ENCODE measurements at places on chromosomes 7 and 10.

DNA sequence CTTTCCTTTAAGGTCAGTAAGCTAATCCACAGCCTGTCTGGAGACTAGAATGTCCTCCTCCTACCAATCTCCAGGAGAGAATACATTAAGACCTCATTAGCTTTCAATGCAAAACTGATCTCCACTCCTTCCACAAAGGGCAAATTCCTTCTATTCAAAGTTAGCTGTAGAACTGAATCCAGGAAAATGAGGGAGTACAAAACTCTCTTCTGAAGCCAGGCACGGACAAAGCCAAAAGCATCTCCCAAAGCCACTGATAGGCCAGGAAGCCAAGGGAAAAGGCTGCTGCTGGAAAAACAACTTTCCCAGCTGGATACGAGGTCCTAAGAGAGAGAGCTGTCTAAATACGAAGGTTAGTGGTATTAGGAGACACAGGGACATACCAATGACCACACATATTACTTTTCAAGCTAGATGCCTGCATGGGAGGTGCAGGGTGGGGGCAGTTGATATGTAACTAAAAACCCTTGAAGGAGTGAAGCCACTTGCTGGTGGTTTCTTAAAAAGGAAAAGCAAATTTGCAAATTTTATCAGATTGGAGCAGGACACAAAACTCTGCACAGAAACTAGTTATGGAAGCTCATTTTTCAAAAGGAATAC, 43.6 kb downstream of the MKX start:
- no peak for DNase-seq

DNA sequence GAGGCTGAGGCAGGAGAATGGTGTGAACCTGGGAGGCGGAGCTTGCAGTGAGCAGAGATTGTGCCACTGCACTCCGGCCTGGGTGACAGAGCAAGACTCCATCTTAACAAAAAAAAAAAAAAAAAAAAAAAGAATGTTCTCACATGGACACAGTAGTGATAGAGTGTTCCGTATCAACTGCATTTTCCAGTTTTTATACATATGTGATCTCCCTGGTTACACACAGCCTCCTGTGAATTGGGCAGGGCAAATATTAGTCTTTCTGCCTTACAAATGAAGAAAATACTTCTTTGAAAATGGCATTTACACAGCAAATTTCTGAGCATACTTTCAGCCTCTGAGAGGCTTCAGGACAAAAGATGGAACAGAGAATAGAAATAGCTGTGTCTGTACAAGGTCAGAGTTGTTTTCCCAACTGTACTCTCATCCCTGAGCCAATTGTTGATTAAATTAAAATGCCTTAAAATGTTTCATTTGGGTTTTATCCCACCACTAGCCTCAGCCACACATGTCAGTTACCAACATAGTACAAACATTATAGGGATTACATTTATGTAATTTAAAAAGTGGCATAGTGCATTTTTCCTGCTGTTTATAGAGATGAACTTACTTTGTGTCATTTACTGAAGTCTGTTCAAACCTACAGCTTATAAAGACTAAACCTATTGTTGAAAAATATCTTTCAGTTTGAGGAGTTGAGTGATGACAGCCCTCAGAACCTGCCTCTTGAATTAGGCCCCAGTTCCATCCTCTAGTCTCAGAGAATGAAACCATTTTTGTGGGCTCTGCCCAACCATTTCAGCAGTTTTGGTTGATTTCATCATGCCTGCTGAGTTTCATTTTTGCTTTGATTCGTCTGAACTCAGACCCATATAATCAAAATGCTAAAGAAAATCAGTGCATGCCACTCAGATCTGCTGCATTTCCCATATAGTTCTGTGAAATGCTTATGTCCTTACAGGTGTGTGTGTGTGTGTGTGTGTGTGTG, 609.4 kb upstream of the C7orf33 start:
- DNase-seq = no peak

GRCh38 chr10:29648983-29649268, 14.2 kb upstream of the SVIL start:
- DNase-seq = no peak

GRCh38 chr7:3128857-3129490, 85.3 kb upstream of the CARD11 start:
- DNase-seq = no peak

DNA sequence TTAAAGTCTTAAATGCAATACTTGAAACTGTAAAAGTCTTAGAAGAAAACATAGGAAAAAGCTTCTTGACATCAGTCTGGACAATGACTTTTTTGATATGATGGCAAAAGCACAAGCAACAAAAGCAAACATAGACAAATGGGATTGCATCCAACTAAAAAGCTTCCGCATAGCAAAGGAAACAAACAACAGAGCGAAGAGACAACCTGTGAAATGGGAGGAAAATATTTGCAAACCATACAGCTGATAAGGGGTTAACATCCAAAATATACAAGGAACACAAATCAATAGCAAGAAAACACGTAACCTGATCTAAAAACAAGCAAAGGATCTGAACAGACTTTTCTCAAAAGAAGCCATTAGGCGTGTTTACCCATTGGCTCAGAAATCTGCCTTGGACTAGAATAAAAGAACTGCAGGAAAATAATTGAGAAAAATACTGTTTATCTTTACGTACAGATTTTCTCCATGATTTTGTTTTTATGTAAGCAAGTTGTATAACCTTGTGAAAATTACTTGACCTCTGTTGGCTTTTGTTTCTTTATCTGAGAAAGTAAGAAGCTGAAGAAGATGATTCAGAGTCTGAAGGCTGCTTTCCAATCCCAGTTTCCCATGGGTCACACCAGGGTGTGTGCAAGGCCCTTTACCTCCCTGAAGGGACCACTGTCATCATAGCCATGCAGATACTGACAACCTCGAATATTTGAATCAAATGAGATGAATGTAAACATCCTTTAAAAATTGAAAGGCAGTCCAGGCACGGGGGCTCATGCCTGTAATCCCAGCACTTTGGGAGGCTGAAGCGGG, 99.1 kb upstream of the LANCL2 start:
- no peak for DNase-seq

GRCh38 chr10:25901199-25901598, 32.8 kb upstream of the MYO3A start:
- DNase-seq = no peak

- DNase-seq = no peak
Observed at GRCh38 chr7:45136106-45137060, 21.2 kb upstream of the RAMP3 start.

DNA sequence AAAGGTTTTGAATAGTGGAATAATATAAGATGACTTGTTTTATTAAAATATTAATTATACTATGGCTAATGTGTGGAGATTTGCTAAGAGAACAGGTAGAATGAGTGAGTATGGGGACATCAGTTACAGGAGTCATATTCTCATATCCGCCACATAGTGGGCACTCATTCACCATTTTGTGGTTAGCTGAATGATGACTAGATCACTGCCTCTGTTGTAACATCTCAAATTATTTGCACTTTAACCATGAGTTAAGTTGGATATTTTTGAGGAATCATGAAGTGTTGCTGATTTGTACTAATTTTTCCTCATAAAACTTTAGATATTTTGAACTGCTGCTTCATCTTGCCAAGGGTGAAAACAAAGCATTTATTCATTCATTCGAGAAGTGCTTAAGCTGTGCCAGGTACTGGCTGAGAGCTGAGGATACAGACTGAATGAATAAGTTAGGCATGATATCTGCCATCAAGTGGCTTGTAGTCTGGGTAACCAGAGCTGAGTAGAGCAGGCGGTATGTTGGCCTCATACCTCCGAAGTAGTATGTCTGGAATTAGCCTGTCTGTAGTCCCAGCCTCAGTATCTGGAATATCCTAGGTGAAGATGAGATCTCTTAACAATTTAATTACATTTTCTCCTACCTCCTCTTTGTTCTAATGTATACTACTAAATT, 100.5 kb downstream of the ZEB1 start:
- no peak for DNase-seq

- DNase-seq = peak; percentile 29
Observed at GRCh38 chr10:132974886-132975830, 32.8 kb upstream of the CFAP46 start.

DNA sequence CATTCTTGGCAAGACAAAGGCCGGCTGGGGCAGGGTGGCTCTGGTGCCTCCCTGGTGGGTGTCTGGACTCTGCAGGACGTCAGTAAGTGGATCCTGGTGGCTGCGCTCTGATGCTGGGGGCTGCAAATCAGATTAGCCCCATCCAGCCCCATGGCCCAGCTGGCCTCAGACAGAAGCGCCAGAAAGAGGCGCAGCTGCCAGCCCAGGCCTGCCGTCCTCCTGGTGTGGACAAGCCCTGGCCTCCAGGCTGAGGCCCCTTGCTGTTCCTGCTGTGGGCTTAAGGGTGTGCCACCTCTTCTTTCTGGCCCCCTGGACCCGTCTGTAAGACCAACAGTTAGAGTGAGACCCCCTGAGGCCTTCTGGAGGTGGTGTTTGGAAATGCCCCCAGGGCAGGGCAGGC, 5.9 kb upstream of the LFNG start:
- no peak for DNase-seq

DNA sequence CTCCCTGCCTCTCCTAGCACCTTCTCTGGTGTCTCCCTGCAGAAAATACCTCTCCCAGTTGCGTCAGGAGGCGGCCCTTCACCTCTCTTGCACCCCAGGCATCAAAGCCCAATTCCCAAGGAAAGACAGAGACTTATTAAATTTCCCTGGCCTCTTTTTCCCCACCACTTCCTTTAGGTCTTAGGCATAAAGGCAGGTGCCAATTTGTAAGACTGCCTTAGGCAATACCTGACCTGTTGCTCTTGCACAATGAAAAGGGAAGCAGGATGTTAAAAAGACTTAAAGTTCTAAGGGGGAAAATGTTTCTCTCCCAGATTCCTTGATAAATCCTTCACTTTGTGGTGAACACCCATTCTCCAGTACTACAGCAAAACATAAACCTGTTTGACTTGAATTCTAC, 186.7 kb downstream of the SLC25A13 start:
- no peak for DNase-seq

DNA sequence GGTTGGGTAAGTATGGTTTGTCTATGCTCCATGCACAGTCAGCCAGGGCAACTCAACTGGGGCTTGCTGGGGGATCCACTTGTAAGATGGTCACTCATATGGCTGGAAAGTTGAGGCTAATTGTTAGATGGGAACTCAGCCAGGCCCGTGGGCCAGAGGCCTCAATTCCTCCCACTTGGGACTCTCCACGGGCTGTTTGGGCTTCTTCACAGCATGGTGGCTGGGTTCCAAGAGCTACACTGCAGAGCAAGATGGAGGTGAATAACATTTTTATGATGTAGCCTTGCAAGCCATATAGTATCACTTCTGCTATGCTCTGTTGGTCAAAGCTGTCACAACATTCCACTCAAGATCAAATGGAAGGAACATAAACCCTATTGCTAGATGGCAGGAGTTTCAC, 39.2 kb downstream of the ELMO1 start:
- no peak for DNase-seq
